ENCODE measurements at places on chromosomes 3 and 15.
A peak's percentile ranks its signal among the peaks of the same experiment; 100 is the strongest.

DNA sequence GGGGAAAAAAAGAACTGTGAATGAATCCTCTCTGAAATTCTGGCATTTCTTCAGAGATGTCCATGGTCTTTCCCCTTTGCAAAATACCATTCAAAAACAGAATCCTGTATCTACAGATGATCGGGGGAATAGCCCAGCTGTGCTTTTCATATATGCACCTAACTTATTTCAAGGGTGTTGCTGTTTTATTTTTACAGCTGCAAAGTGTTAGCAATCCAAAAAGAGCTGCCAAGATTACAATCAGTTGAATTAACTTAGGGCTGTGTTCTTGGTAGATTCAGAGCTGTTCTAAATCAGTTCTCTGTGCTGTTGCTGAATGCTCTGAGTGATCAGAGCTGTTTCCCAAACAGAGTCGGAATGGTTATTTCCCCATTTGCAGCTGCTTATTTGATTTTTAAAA lies 175.7 kb upstream of the SEMA6D start:
- DNase-seq = no peak

DNA sequence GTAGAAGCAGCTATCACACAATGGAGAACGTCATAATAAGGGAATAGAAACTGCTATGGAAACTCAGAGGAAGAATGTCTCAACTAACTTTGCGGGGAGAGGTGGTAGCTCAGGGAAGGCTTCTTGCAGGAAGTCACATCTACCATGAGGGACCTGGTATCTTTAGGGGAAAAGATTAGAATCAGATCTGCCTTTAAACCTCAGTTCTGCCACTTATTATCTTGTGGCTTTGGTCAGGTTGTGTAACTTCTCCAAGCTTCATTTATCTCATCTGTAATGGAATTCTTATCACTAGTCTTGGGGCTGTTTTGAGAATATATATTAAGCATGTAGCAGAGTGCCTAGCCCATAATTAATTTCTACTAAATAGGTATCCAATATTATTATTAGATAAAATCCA lies 46.4 kb upstream of the PRICKLE2 start:
- no peak for DNase-seq

GRCh38 chr15:40471808-40472150 lies 995 bp downstream of the CHST14 start:
- DNase-seq = no peak

GRCh38 chr3:32432711-32433530 lies 41.3 kb downstream of the CMTM7 start:
- DNase-seq = no peak

- no peak for DNase-seq
Measured at GRCh38 chr3:100429187-100429716, 27.9 kb downstream of the LNP1 start.

DNA sequence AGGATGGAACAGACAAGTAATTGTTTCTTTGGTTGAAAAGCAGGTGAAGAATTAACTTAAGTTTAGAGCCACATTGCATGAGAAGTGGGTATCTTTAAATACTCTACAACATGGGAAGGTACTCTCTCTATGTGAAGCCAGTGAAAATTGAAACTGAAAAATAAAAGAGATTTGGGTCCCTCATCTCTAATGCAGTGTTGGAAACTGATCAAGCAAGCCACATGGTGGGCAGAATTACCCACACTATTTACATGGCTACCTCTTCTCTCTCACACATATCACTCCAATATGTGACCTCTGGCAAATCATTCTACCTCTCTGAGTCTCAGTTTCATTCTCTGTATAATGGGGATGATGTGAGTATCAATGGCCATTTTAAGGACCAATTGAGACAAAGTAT lies 339.0 kb downstream of the IL5RA start:
- no peak for DNase-seq

- DNase-seq = no peak
Measured at GRCh38 chr15:88006146-88006545, 250.4 kb downstream of the NTRK3 start.

DNA sequence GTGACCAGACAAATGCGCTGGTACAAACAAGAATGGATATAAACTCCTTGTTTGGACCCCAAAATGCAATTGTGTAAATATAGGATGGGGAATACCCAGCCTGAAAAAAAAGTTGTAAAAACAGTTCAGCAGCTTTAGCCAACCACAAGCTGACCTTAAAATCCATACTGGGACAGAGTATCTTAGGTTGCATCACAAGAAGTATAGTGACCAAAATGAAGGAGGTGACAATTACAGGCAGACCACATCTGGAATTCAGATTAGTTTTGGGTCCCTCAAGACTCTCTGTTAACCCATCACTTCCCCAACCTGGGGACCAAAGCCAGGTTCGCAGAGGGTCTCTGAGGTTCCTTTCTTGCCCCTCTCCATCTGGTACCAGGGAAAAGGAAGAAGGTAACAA lies 115.9 kb upstream of the PRR20G start:
- DNase-seq = no peak

GRCh38 chr15:64122936-64123351 lies 27.2 kb downstream of the SNX1 start:
- DNase-seq = no peak

- DNase-seq = peak; percentile 53
Measured at GRCh38 chr3:162492446-162493081, 996.0 kb downstream of the OTOL1 start.

DNA sequence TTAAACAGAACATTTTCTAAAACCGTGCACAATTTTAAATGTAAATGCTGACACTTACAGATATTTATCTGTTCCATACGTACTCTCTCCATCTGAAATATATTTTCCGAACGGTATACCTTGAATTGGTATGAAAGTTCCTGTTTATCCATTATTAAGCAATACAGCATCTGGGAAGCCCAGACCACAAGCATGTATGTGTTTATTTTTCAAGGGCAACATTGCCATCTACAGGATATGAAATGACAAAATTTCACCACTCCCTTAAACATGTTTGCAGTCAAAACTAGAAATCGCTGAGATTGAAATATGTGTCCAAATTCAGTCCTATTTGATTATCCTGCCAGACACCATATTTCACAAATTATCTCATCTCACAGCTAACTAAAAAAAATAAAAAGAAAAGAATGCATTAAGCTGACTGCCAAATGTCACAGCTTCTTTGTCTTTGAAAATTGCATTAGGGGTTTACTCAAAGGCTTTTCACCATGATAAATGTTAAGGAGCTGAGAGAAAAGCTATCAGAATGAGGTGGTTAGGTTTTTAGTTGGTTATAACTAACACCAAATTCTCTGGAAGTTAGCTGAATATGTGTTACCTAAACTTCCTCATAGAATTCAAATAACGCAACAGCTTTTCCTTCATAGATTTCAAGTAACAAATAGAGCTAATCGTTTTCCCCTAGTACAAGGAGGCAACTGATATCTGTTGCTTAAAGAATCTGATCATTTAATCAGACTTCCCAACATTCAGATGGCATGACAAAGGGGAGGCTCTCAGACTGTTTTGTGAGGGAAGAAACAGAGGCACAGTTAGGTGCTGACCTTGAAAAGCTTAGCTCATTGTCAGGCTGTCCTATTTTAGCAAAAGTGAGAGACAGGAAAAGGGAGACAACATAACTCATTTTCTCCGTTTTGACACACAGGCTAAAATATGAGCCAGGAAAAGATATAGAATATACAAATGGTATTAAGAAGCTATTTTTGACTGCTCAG lies 533.1 kb downstream of the TBL1XR1 start:
- peak; percentile 56 for DNase-seq

DNA sequence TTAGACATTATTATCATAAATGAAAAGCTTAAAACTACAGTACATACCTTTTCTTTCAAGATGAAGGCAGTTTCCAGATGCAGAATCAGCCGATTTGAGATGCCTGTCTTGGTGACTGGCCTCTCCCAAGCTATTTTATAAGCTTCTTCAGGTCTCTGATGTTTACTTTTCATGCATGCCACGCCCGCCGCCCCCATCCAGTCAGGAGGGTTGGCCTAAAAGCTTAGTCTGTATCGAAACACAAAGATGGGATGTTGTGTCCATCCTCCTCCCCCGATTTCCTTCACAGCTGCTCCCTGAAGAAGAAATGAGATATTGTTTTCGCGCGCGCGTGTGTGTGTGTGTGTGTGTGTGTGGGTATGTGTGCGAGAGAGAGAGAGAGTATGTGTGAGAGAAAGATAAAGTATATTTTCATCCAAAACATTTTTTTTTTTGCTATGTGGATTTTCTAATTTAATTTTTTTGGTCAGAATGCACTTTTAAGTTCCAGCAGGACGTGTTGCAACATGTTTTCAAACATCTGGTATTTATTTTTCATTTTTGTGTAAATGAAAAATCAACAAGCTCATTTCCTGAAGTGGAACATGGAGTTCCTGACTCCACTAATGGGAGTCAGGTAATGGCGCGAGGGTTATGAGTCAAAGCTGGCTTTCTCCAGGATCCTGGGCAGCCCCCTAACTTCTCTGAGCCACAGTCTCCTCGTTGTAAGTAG lies at the start of gene APOD:
APOD (minus strand) TSS at position 110 of the 712 bp plus-strand sequence. CDS start 4,479 bp downstream, outside the sequence.
- DNase-seq = no peak

DNA sequence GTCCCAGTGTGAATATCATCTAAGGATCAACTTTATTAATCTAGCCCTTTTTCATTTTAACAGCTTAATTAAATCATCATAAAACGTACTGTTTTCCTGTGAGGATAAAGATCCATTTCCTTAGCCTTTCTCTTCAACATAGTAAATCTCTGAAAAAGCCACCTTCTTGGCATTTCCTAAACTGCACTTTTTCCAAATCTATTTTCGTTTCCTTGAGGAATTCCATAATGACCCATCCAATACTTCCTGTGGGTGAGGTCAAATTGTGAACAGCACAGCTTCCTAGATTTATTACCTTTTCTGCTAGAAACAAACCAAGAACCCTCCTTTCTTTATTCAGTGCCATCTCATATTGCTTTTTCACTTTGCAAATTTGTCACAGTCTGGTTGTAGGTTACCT lies 129.4 kb upstream of the CNTN4 start:
- DNase-seq = no peak

DNA sequence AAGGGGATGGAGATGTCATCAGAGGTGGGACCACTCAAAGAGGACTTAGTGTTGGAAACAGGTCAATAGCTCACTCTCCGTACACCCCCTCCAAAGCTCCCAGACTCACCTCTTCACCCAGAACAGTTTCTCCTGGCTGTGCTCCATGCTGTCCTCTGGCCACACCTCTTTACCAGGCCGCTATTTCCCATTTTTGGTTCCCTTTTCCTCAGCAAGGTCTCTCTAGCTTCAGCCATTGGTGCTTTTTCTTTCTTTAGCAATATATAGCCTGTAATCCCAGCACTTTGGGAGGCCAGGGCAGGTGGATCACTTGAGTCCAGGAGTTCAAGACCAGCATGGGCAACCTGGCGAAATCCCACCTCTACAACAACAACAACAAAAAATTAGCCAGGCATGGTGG lies 123.6 kb upstream of the SMAD3 start:
- DNase-seq = no peak

DNA sequence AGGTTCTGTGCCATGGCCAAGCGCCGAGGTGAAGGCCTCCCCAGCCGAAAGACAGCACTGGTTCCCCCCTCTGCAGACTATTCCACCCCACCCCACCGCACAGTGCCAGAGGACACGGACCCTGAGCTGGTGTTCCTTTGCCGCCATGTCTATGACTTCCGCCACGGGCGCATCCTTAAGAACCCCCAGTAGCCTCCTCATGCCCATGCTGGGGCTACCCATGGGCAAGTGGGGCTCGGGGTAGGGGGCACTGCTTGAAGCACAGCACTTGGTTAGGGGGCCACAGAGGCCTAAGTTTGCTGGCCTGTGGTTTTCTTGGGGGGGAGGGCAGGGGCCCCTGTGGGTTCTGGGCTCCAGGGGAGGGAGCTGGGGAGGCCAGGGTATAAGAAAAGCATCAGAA lies 4.8 kb upstream of the CHST14 start:
- DNase-seq = no peak

- no peak for DNase-seq
Measured at GRCh38 chr3:196149375-196149774, 61.8 kb downstream of the ZDHHC19 start.

DNA sequence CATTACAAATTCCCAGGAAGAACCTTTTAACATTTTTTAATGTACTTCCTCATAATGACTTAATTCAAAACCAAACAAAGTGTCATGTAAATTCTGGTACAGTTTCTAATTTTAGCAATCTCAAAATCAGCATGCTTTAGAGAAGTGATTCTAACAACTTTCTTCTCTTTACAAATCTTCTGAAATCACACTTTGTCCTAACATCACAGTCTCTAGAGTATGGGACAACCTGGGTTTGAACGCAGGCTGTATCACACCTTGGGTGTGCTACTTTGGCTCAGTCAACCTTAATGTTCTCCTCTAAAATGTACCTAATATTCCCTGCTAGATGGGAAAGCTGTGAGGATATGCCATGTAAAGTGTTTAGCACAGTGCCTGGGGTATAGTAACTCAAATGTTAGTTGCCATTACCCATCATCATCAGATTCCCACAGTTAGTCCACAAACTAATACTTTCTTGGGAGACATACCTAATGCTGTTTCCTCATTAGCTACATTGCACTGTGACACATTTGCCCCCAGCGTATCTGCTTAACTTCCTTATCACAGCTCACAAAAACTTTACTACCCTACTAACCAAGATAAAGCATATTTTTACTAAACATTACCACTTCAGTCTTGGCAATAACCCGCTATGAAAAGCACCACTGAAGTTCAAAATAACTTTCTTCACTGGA lies 3.1 kb downstream of the TSPAN3 start:
- DNase-seq = no peak

DNA sequence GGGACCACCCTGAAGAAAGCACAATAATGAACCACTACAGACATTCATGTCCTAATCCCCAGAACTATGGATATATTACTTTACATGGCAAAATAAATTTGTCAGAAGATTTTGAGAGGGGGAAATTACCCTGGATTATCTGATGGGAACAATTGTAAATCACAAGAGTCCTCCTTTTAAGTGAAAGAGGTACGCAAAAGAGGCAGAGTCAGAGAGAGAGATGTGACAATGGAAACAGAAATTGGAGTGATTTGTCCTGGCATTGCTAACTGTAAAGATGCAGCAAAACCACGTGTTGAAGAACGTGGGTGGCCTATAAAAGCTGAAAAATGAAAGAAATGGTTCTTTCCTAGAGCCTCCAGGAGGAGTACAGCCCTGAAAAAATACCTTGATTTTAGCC lies 1121.4 kb upstream of the ALCAM start:
- no peak for DNase-seq

GRCh38 chr15:72155003-72155621 lies 36.9 kb downstream of the SENP8 start:
- DNase-seq = no peak

GRCh38 chr3:107794664-107795443 lies 272.1 kb downstream of the BBX start:
- DNase-seq = no peak

DNA sequence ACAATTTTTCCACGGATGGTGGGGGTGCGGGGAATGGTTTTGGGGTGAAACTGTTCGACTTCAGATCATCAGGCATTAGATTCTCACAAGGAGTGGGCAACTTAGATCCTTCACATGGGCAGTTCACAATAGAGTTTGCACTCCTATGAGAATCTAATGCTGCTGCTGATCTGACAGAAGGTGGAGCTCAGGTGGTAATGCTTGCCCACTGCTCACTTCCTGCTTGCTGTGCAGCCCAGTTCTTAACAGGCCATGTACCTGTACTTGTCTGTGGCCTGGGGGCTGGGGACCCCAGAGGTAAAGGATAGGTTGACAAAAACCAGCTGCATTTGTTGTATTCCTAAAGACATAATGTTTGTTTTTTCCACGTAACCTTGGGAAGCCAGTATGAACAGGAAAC lies 16.0 kb downstream of the DZIP3 start:
- no peak for DNase-seq
